ENCODE measurements at places on chromosomes 7 and 10. TPM values are rescaled to one million over a fixed set of nuclear protein-coding genes. Genes with fewer than 3 reads are reported as not detected.

NPSR1 gene
- total RNA-seq: not detected

DNA sequence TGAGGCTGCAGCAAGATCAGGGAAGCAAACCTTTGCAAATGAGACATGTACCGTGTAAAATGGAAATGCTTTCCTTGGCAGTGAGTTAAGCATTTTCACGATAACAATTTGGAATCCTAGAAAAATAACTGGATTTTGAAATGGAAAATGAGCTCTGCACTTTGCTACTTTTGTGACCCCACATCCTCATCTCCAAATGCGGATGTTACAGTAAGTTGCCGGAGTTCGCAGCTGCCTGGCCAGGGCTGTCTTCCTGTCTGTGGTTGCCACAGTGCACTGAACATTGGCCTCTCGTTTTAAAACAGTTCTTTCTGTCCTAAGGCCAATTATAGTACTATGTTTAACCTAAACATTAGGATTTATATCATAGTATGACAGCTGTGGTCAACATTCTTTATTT is 136.2 kb upstream of the FZD8 start:
- DNase-seq: no peak

- no peak for DNase-seq
Observed at GRCh38 chr10:124264271-124264670, 154.5 kb downstream of the OAT start.

GRCh38 chr7:63042730-63043511 is 955.7 kb upstream of the ZNF722 start:
- no peak for DNase-seq

GRCh38 chr10:80192553-80192952 is 12.8 kb downstream of the ANXA11 start:
- no peak for DNase-seq

Data from WTC11 (cell line).